Amniotic stem cell (primary cell): ENCODE measurements at places on chromosomes 12 and 14.

GRCh38 chr12:48717252-48717695 lies 767 bp upstream of the CCNT1 start:
- no peak for DNase-seq

DNA sequence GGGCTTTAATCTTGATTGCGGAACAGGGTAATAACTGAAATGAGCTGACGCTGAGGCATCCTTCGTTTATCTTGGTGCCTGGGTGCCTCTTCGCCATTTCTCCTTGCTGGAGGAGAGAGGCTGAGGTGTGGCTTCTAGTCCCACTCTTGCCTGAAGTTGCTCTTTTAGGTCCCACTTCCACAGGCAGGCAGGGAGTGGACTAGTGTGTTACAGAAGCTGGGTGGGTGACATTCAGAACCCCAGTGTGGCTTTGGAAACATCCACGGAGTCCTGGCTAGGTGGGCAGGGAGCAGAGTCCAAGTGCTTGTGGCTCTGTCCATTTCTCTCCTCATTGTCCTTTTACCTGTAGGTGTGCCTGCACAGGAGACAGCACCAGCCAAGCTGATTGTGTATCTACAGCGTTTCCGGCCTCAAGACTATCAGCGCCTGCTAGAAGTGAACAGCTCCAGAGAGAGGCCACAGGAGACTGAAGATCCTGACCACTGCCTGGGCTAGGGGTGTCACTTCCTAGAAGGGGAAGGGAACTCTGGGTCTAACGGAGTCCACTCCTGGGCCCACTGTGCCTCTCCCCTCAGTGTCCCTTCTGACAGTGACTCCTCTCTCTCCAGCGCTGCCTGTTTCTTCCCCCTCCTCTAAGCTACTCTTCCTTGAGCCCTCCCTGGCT lies 2.4 kb downstream of the THTPA start:
- no peak for DNase-seq

DNA sequence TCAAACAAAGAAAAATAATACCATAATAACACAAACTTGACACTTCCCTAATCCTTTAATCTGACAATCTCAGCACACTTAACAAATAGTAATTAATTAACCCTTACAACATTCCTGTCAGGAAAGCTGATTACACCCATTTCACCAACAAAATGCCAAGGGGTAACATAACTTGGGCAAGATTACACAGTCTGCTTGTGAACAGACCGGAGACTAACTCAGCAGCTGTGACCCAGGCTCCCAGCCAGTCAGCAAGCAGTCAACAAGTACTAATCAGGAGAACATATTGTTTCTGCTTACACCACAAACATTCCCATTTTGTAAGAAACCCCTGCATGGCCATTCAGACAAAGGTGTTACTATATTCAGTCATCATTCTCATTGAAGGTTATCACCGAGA lies 592.5 kb upstream of the FLRT2 start:
- DNase-seq = no peak

- DNase-seq = no peak
Measured at GRCh38 chr14:96582411-96582961, 80.3 kb downstream of the PAPOLA start.
